Activated T-helper 2 cell treated with anti-CD3 and anti-CD28 coated beads, Interferon-gamma antibody, Interleukin-2, Interleukin-4, amounts not matched to agents 10 μg/mL and 5 μg/mL and 100 μg/mL, durations not matched to agents 14 hours and 24 hours and 36 hours (primary cell): ENCODE measurements at places on chromosomes 1 and 21.

GRCh38 chr1:7558041-7558461, 213.0 kb upstream of the VAMP3 start:
- DNase-seq = no peak

DNA sequence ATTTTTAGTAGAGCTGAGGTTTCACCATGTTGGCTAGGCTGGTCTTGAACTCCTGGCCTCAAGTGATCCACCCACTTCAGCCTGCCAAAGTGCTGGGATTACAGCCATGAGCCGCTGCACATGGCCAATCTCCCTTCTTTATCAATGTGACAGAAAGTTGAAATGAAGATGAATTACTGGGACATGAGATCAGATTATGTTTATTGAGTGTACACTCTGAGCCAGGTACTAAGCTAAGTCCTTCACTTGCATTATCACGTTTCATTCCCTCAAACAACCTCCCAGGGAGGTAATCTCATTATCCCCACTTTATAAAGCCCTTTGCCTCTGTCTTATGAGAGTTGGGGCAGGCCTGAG, 6.3 kb upstream of the CHI3L2 start:
- DNase-seq = no peak

DNA sequence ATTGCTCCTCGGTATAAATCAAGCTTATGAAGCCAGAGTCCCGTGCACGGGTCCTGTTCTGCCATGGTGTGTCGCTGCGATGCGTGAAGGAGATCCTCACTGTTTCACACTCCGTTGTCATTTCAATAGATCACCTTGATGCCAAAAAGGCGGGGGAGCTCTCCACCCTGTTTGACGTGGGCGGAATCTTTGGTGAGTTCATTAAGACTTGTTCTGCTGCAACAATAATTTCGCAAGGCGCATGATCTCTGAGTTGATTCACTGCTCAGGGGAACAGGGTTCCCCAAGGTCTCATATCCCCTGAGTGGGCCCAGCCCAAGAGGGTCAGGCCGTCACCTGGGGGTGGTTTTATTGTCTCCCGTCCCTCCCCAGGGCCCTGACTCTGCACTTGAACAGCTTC, 50.0 kb downstream of the SLC37A1 start:
- DNase-seq = no peak

- DNase-seq = no peak
Measured at GRCh38 chr1:7287013-7287412, 484.1 kb upstream of the VAMP3 start.

DNA sequence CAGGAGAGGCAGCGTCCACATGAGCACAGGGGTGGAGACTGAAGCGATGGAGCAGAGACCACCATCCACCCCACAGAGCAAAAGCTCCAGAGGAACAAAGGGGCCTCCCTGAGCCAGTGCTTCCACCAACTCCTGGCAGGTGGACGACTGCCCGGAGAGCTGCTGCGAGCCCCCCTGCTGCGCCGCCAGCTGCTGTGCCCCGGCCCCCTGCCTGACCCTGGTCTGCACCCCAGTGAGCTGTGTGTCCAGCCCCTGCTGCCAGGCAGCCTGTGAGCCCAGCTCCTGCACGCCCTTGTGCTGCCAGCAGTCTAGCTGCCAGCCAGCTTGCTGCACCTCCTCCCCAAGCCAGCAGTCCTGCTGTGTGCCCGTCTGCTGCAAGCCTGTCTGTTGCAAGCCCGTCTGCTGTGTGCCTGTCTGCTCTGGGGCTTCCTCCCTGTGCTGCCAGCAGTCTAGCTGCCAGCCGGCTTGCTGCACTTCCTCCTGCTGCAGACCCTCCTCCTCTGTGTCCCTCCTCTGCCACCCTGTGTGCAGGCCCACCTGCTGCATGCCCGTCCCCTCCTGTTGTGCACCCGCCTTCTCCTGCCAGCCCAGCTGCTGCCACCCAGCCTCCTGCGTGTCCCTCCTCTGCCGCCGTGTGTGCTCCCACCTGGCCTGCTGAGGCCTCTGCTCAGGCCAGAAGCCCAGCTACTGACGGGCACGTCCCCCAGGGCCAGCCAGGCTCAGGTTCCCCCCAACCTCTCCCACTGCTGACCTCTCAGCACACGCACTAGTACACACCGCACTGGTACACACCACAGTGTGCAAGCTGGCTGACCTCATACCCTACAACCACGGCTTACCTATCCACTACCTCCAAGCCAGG, 5.4 kb downstream of the KRTAP10-12 start:
- DNase-seq = no peak
